ENCODE measurements at places on chromosomes 7 and 10.

DNA sequence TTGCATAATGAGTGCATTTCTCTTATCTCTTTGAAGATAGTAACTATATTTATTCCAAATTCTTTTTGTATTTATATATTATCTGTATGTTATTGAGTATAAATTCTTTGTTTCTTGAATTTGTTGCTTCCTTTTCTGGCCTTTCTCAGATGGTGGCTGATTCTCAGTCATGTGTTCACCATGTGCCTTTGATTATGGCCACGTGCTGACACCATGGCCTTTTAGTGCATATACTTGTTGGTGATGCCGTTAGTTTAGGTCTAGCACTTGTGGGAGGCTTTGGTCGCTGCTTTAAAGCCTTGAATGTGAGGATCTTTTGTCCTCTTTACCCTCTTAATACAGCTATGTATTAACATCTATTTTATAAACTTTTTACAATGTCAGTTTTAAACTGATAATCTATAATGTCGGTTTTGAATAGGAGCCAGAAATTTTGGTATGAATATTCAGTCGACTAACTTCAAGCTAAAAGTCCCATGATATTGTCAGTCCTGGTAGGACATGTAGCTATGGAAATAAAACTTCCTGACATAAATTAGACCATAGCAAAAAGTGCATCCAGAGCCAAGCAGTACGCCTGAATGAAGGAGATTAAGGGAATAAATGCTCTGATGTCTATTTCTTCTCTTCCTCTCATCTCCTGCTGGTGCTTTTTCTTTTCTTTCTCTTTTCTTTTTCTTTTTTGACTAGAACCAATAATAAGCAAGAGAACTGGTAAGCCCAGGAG is 130.3 kb downstream of the GNAI1 start:
- DNase-seq: no peak

DNA sequence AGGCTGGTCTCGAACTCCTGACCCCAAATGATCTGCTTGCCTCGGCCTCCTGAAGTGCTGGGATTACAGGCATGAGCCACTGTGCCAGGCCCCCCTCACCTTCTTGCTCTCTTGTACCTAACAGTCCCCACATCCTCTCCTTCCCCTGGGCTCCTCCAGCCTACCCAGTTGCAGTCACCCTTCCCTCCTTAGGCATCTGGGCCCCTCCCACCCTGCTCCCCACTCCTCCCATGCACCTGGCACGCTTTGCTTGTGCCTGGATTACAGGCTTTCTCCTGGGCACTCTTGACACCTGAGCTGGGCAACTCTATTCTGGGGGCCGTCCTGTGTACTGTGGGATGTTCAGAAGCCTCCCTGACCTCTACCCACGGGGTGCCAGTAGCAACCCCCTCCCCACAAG is 3.0 kb downstream of the CLDN15 start:
- no peak for DNase-seq

DNA sequence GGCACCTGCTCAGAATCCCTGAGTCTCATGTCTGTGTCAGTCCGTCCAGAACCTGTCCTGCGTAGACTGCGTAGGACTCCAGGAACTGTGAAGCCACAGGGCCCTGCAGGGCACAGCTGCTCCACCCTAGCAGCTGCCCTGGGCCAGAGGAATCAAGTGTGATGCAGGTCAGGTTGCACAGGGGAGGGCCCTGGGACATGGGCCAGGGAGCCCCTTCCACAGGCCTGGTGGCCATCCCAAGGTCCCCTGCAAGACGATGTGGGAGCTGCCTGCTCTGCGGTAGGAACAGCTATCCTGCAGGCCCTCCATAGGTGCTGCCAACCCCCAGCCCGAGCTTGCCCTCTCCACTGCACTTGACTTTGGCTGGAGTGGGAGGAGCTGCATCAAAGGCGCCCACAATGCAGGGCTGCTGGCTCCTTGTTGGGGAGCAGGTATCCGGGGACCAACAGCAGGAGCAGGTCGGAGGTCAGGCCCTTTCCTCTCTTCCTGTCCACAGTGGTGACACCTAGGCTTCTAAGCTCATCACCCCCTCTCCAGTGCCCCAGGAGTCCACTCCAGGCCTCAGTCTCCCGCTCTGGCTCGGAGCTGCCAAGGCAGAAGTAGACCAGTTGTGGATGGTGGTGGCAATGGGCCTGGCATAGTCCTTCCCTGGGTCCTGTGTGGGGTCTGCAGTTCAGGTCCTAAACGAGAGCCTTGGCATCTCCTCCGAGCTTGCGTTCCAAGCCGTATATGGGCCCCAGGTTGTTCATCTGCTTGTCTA is 149.1 kb downstream of the MAPK8 start:
- DNase-seq: no peak

DNA sequence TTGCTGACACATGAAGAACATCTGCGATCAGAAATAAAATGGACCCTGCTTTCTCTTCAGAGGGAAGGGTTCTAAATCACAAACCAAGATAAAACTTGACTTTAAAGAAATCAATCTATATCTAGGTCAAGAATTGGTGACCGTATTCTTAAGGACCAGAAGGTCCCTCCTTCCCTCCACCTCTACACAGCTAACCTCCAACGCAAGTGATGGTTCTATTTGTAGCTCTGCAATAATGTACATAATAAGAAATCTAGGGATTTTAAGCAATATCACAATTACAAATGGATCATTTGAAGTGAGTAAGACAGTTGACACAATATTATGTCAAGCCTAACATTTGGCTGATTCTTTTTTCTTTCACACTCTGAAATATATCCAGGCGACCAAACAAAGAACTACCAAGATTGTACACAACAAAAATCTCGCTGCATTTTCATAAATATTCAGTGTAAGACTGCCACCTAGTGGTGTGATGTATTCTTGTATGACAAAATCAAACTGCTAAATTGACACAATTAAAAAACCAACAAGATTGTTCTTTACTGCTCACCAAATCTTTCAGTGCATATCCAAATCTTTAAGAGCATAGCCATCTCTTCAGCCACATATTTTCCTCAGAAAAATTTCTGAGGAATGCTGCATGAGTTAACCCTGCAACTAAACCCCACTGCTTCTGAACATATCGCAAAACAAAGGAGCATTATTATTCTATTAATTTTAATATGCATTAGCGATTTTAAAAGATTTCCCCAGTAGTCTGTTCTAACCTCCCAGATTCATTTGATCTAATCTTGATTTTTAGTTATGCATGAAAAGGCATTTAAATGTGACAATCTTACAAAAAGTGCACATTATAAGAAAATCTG is 44.5 kb downstream of the ICA1 start:
- peak; percentile 37 for DNase-seq
